ENCODE measurements at places on chromosomes 1 and 21. TPM values are rescaled to one million over a fixed set of nuclear protein-coding genes. Genes with fewer than 3 reads are reported as not detected.

IFNLR1 gene
- total RNA-seq = 0.62 TPM

CD34 gene
- total RNA-seq = not detected

TMCO2 gene
- not detected for total RNA-seq

PPM1J gene
- total RNA-seq = 10.1 TPM

NGF gene
- total RNA-seq = not detected

SLC2A1 gene
- total RNA-seq = 51.9 TPM

OR2L2 gene
- total RNA-seq = not detected

DNA sequence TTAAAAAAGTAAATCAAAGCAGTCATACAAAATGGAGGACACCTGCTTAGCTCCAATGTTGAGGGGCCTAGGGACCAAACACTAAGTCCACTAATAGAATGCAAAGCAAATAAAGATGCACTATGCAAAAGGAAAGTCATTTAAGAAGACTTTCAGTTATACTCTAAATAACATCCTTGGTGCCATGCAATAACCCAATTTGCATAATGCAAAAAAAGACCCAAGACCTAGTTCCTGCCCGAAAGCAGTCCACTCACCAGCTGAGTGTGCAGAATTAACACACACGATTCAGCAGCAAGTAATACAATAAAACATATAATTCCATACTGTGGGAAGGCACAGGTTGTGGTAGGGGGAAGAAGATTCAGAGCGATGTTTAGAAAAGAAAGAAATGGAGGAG, 101.8 kb downstream of the TGFBR3 start:
- no peak for DNase-seq

GRCh38 chr21:43305336-43305665, 121.6 kb downstream of the SIK1 start:
- DNase-seq = no peak

- DNase-seq = no peak
Observed at GRCh38 chr1:20654104-20654690, 7.0 kb downstream of the DDOST start.

- DNase-seq = peak; percentile 30
Observed at GRCh38 chr1:48697066-48697707, 79.5 kb downstream of the BEND5 start.

DNA sequence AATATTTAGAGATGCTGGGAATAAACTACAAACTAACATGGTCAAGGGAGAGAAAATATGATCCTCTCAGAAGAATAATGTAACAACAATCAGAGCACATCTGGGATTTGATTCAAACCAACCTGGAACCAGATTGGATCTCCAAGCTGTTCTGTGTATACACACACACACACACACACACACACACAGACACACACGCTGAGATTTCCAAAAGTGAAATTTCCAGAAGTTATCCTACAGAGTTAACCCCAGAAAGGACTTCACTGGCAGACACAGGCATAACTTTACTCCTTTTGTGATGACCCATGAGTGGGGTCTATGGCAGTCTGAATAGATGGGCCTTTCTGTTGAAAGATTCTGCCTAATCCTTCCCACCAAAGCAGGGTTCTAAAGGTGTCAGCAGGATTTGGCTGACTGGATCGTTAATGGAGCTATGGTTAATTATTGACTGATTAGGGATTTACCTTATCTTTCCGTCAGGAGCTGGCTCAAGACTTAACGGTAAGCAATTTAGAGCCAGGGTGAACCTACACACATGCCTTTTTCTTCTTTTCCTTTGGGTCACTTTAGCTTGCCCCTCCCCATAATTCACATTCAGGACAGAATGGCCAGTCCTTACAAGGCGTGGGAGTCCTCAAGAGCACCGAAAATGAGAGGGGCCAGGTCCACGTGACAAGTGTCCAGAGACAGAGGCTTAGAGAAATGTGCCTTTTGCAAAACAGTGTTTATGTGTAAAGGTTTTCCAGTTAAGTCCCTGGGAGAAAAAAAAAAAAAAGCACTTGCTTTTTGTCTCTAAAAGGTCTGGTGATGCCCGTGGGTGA, 10.9 kb upstream of the PROX1 start:
- no peak for DNase-seq

DNA sequence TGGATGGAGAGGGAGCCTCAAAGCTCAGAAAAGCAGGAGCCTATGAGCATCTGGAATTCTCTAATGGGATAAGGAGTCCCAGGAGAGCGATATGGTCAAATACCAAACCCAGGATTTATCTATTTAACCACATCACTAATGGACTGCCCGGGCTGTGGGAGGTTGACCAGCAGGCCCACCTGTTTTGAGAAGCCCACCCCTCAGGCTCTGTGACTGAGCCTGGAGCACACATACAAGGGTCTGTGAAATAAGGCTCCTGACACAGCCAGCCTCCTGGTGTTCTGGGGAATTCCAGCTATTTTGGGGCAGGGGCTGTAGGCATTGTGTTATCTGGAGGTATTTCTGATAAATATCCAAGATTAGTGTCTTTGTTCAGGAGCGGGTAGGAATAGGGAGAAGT, 132.0 kb upstream of the C1orf21 start:
- no peak for DNase-seq
